ENCODE measurements at places on chromosomes 6 and 20.

DNA sequence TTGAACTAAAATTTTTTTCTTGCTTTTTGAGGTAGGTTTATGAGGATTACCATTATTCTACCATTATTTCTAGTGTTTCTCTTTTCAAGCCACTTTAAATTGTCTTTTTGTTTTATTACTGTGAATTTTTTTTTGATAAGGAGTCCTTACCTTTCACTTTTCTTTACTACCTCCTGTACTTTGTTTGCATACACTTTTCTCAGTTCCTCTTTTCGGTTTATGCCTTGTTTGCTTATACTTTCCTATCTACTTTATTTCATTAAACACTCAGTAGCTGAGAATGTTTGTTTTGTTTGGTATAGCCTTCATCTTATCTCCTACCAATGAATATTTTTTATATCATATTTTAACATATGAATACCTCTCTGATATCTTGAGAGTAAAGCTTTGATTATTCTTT lies 147.9 kb downstream of the TFAP2B start:
- no peak for DNase-seq

GRCh38 chr6:32459781-32460424 lies 20.2 kb downstream of the HLA-DRA start:
- DNase-seq = no peak

DNA sequence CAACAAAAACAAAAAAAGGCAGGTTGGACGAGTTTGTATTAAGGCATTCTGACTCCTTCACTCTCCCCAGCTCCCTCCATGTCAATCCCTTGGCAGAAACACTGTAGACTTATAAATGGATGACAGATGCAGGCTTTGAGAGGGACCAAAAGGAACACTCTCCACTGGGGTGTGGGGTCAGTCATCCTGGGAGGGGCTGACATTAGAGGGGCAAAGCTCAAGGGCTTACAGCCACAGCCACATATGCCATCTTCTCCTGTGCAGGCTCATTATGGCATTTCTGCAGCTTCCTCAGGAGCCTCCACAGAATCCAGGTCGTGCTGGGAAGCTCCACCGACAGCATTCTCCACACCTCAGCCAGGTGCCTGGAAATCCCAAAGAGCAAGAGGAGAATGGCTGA lies 33.0 kb upstream of the RBL1 start:
- no peak for DNase-seq

DNA sequence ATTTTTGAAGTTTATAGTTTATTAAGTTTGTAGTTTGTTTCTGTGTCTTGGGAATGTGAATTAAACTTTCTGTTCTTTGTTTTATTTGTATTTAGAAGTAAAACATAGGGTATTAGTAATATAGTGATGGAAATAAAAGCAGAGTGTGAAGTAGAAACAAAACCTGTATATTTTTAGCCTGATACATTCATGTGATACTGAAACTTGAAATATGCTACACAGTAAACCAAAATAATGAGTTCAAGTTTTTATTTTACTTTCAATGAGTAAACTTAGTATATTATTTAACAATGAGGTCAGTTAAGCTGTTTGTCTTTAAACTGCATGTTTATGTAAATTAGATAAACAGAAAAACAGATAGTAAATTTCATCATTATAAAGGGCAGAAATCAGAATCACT lies 1592.6 kb downstream of the GRIK2 start:
- no peak for DNase-seq

DNA sequence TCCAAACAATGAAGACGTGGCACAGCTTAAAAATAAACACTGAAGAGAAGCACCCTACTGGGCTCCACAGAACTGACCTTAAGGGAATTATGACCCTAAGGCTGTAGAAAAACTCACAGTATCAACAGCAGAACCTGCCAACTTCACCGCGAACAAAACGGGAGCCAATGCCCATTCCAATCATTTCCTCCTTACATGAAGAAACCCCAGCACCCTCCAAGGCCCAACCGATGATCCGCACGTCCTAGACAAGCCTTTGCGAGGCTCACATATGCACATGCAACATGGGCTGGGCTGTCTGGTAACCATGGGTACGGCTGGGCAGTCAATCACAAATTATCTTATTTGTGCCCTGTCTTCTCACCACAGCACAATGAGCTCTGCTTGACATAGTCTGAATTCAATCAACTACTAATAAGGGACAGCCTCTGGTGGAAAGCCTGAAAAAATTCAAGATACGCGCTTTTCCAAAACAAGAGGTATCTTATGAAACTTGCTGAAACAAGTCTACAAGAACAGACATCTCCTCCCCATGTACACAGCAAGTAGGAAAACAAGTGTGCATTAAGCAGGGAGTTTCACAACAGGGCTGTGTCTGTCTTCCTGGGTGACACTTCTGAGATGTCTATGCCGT lies 1.7 kb downstream of the DIDO1 start:
- no peak for DNase-seq

DNA sequence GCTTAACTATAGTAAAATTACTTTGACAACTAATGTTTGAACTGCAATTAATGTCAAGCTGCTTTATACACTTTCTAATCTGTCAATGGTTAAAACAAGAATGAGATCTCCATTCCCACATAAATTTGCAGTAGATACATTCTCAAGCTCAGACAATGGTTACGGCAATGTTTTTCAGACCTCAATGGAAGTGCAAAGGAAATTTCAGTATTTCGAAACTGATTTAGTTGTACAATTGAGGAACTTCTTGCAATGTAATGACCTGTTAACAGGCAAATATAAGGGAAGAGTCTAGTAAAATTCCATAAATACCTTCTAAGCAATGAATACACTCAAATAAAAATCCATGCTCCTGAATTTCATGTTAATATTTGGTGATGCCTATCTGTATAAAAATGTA lies 94.7 kb downstream of the ADTRP start:
- DNase-seq = no peak

DNA sequence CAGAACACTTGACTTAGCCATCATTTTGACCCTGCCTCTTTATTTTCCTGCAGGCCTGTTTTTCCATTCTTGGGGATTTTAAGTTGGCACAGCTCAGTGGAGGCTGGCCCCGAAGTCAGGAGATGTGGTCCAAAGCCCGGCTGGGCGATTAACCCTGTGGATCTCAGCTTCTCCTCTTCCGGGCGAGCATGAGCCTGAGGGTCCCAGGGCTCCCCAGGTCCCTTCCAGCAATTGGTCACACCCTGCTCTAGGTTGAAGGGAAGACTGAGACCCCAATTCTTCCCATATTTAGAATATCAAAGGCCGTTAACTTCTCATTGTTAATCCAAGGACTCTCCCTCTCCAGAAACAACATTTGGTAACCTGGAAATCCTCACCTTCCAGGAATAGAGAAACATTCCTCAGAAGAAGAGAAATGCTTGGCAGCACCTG lies 2.3 kb downstream of the THBS2 start:
- no peak for DNase-seq

DNA sequence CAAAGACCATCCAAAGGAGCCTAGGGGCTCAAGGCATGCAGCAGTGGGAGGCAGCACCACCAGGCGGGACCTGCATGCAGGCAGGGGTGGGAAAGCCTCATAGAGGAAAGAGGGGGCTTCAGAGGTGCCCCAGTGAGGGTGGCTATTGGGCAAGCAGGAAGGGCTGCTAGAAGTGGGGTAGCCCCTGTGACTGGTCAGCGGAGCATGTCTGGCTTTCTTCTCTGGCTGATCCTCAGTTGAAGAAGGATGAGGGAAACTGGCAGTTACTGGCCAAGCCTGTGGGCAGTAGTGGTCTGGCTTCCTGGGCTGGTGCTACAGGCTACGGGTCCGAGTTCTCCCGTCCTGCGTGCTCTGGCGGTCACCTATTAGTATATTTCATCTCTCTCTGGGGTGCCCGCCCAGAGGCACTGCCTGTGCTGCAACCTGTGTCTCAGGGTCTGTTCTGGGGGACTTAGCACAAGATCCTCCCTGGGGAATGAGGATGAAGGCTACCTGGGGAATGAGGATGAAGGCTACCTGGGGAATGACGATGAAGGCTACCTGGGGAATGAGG lies 35.9 kb upstream of the CST7 start:
- DNase-seq = no peak

DNA sequence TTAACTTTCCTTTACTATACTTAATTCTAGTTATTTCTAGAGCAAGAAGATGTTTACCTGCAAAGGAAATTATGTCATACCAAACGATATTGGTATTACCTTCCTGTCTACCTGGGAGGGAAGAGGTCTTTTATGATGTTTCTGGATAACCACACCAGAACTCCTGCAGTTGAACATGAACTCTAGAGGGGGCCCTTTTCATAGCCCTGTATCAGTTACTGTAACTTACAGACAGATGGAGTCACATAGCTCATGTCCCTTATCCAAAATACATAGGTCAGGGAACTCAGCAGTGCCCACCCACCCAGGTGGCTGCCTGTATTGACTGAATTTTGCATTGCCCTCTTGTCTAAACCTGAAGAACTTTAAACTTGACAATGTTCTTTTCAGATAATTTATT lies 35.1 kb upstream of the MYL9 start:
- no peak for DNase-seq

DNA sequence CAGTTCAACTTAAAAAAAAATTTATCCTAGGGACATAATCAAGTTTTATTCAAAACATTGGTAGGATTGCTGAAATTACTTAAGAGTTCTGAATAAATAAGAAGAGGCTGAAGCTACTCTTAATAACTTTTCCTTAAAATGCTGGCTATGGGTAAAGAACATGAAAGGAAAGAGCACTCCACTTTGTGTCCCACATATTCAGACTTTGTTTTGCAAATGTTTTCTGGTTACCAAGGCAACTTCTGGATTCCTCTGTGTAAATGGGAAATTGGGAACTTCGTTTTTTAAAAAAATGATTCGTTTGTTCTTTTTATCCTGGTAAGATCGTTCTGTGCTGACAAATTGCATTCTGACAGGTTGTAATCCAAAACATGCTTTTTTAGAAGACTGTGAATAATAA lies 115.0 kb downstream of the KIF6 start:
- no peak for DNase-seq

DNA sequence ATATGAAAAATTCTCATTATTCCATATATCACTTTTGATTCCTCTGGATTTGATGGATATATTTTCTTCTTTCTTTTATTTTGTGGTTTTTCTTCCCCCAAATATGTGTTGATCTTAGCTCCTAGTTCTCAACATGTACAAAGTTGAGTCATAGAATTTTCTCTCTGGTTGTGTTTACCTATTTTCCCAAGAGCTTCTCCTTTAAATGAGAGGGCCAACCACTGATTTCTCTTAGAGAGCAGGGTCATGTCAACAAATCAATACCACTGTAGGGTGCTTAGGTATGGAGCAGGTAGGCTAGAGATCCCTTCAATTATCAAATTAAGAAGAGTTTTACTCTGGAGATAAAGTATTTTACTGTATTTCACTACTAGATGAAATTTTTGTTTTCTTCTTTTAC lies 145.7 kb downstream of the BMP5 start:
- DNase-seq = no peak

DNA sequence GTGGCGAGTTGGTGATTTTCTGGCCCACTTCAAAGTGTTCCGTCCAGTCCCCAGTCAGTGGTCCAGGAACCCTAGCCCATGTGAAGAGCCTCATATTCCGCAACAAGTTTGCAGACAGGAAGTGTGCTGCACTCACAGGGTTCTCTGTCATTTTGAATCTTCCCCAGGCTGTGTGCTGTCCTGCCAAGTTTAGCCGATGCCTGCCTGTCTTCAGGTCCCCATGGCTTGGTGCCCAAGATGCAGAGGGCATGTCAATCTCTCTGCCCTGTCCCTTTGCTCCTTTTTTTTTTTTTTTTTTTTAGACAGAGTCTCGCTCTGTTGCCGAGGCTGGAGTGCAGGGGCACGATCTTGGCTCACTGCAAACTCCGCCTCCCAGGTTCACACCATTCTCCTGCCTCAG lies 69.9 kb upstream of the ATXN1 start:
- DNase-seq = no peak

DNA sequence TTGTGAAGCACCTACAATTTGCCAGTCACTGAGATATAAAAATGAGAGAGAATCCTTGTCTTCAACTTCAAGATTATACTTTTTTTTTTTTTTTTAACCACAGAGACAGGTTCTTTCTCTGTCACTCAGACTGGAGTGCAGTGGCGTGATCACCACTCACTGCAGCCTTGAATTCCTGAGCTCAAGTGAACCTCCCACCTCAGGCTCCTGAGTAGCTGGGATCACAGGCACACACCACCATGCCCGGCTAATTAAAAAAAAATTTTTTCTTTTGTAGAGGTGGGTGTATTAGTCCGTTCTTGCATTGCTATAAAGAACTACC lies 51.6 kb upstream of the PMEPA1 start:
- no peak for DNase-seq

DNA sequence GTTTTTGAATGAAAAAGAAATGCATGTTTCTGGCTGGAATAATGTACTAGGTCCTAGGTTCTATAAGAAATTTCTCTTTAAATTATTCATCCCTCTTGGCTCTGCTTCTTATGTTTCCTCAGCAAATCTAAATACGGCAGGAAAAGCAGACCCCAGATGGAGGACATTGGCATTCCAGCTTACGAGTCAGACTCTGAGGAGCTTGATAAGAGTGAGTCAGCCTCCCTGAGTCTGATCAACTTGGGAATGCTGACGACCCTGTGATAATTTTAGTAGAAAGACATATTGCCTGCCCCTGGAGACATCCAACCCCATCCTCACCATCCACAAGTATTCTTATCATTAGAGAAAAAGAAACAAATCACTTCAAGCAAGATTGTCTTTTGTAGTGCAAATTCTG lies 509.7 kb upstream of the MARCKS start:
- DNase-seq = no peak

DNA sequence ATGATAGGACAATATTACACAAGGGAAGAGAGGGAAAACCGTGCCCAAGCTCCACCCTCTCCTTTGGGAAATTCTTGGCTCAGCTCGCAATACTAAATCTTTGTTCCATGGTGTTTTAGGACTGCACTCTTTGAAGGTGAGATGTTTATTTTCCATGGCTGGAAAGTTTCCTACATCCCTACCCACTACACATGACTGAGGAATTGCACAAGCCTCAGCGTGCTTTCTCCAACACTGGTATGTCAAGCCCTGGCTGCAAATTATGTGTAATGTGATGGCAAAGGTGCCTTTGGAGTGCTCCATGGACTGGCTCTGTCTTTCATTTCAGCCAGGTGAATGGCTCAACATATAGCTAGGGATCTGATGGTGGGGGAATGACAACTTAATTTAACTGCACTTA lies 134.3 kb downstream of the ISM1 start:
- no peak for DNase-seq

- DNase-seq = no peak
These were observed 91.3 kb upstream of the SLC35B3 start for GRCh38 chr6:8526624-8527023.

Data from pancreas (tissue), 10 donors.